Fibroblast of skin of back (primary cell): ENCODE measurements at places on chromosomes 1 and 21.
A peak's percentile ranks its signal among the peaks of the same experiment; 100 is the strongest.

- DNase-seq: peak; percentile 37
Measured at GRCh38 chr1:2468041-2468472, 8.0 kb upstream of the PLCH2 start.

- no peak for DNase-seq
Measured at GRCh38 chr1:237287876-237288521, 246.0 kb downstream of the RYR2 start.

DNA sequence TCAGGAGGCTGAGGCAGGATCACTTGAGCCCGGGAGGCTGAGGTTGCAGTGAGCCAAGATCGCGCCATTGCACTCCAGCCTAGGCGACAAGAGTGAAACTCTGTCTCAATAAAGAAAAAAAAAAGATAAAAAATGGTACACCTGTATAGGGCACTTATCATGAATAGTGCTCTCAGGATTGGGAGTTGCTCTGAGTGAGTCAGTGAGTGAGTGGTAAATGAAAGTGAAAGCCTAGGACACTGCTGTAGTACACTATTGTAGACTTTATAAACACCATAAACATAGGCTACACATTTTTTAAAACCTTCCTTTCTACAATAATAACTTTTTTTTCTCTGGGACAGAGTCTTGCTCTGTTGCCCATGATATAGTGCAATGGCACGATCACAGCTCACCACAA is 16.8 kb downstream of the PHTF1 start:
- no peak for DNase-seq

DNA sequence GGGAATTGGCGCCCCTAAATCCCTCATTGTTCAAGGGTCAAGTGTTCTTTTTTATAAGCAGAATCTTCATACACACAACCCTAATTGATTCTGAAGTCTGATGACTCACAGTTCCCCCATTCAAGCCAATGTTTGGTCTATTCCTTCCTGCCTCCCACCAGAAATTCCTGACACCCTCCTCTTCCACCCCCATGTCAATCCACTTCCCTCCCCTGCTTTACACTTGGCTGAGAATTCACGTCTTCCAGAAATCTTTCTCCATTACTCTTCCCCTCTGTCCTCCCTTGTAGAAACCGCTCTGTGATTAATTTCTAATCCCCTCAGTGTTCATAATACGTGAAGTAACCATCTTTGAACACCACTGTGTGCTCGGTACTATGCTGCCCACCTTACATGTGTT is 76.2 kb upstream of the CD34 start:
- DNase-seq: no peak

DNA sequence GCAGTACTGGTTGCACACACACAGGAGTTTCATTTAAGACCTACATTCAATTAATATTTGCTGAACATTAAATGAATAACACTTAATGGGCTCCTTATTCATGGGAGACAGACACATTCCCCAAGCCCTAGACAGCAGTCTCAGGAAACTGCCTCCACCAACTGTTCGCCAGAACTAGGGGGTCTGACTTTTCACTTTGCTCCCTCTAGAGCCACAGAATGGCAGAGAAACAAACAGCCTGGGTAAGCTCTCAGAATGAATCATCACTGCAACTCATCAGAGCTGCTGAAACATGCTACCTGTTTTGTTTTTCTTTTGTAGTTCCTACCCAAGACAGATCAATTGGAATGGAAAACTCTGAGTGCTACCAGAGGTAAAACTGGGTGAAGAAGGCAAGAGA is 31.7 kb downstream of the ELK4 start:
- DNase-seq: peak; percentile 22

DNA sequence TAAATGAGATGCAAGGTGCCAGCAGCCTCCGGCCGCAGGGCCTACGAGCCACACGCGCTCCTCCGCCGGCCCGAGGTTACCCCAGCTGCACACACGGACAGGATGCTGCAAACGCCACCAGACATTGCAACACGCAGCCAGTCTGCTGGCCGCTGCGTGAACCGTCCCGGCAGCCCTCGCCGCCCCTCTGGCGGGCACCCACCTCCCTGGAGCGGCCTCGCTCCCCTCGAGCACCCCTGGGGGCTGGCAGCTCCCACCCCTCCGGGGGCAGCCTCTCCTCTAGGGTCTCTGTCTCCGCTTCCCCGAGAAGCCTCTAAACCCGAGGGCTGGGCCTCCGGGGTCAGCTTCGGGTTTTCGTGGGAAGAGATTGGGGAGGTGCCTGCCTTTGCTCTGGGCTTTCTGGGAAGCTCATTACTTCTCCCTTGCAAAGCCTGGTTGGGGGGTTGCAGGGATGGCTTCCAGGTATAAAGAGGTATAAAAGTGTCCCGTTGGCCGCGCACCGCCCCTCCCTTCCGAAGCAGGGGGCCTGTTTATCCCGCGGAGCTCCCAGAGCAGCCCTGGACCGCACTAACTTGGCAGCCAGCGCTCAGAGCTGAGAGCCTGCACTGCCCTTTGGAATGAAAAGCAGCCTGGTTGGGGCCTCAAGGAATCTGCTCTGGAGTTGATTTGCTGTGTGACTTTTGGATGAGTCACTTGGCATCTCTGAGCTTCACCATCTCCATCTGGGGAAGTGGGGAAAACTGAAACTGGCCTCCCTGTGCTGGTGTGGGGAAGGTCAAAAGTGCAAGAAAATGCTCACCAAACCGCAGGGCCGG is 21.8 kb downstream of the DHRS3 start:
- peak; percentile 98 for DNase-seq

DNA sequence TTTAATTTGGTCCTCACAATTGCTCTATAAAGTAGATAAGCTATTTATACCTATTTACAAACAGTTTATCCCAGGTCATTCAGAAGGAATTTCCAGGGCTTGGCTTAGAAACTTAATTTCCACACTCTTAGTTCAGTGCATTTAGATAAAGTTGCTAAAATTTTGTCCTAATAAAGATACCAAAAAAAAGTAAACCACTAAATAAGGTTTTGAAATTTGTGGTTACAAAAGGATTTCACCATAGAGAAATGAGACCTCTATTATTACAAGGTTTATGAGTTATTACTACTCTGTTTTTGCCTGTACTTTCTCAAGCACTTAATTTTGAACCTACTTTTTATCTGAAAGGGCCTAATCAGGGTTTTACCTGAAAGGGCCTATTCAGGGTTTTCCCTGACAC is 22.4 kb downstream of the PTPN22 start:
- DNase-seq: no peak

- DNase-seq: no peak
Measured at GRCh38 chr1:62362061-62362917, 43.1 kb upstream of the KANK4 start.
